ENCODE measurements at places on chromosomes 1 and 21. TPM values are rescaled to one million over a fixed set of nuclear protein-coding genes. Genes with fewer than 3 reads are reported as not detected.

The TMIGD3 gene
- not detected for polyA plus RNA-seq

The SLC30A10 gene
- not detected for polyA plus RNA-seq

The SERINC2 gene
- 109 TPM for polyA plus RNA-seq

DNA sequence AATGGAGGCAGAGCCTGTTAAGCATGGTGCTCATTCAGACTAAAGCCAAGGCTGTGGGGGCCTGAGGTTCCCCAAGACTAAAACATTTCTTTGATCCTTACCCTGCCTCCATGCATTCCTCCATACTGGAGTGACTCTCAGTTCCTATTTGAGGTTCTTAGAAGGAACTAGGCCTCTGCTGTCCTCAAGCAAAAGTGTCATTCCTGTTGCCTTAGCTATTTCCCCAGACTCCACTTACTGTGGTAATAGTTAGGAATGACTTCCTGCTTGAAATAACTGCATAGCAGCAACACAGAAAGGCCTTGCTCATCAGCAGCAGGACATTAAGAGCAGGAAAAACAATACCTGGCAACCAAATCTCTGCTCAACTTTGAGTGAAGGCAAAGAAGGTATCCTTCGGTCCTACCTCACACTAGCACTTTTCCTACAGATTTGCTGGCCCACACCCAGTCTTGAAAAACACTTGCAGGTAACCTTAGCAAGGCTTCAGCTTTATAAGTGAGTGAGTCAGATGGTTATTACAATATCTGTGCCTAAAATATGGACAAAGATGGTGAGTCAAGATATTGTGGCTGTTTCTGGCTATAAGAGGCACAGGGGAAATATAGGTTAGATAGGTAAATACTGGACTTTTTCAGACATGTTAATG is 14.8 kb downstream of the LRRC41 start:
- peak; percentile 44 for DNase-seq

DNA sequence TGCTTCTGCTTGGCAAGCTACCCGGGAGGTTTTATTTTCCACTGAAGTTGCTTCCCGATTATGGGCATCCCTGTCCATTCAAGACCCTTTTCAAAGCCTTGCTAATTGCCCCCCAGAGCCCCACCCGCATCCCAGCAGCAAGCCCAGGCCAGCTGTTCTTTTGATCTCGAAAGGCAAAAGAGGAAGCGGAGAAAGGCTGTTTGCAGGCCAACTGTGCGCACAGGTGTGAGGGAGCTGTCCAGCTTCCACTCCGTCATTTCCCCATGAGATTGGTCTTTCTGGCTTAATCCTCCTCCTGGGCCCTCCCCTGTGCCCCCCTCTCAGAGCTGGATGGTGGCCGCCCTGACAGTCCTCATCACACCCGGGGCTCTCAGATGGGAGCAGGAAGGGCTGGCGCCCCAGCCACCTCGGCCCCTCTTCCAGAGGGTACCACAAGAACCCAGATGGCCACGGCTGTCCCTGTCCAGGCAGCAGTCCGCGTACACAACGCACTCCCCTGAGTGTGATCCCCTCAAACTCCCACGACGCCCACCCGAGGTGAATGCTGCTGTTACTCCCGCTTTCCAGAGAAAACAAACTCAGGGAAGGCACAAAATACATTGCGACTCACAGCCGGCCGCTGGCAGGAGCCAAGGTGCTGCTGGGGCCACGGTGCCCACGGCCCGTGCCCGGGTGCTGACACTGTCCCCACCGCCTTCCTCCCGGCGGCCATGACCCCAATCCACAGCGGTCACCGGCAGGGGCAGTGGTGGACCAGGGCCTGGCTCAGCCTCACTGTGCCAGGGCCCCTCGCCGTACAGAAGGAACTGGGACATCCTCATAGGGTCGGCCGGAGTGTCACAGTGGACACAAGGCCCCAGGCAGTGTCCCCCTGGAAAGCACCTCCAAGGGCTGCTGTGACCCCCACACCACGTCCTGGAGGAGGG is 121.9 kb downstream of the CRYAA start:
- DNase-seq, result no peak

- no peak for DNase-seq
These were observed 85.5 kb upstream of the CACNA1E start for GRCh38 chr1:181397845-181398244.

GRCh38 chr1:206794294-206794908 is 22.1 kb upstream of the IL10 start:
- no peak for DNase-seq

DNA sequence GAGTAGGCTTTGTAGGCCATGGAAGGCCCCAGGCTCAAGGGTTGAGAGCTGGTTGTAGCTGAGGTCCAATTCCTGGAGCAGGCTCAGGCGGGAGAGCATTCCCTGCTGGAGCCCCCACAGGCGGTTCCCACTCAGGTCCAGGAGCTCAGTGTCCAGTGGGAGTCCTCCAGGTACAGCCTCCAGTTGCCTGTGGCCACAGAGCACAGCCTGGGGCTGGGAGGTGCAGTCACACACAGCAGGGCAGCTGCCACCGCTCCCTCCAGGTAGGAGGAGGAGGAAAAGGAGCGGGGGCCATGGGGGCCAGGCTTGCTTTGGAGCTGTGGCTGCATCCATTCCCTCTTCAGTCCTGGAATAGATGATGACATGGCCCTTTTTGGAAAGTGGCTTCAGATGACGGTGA is 2.8 kb downstream of the LINGO4 start:
- no peak for DNase-seq

GRCh38 chr1:154206196-154206595 is at the start of gene CFAP141:
Gene CFAP141, minus strand, starts transcription at chr1:154206333. Its CDS starts 26 bp downstream, at chr1:154206307.
- no peak for DNase-seq
